ENCODE measurements at places on chromosomes 5 and 9.

- DNase-seq = no peak
These were observed 113.7 kb downstream of the KLHL3 start for GRCh38 chr5:137621861-137622823.

DNA sequence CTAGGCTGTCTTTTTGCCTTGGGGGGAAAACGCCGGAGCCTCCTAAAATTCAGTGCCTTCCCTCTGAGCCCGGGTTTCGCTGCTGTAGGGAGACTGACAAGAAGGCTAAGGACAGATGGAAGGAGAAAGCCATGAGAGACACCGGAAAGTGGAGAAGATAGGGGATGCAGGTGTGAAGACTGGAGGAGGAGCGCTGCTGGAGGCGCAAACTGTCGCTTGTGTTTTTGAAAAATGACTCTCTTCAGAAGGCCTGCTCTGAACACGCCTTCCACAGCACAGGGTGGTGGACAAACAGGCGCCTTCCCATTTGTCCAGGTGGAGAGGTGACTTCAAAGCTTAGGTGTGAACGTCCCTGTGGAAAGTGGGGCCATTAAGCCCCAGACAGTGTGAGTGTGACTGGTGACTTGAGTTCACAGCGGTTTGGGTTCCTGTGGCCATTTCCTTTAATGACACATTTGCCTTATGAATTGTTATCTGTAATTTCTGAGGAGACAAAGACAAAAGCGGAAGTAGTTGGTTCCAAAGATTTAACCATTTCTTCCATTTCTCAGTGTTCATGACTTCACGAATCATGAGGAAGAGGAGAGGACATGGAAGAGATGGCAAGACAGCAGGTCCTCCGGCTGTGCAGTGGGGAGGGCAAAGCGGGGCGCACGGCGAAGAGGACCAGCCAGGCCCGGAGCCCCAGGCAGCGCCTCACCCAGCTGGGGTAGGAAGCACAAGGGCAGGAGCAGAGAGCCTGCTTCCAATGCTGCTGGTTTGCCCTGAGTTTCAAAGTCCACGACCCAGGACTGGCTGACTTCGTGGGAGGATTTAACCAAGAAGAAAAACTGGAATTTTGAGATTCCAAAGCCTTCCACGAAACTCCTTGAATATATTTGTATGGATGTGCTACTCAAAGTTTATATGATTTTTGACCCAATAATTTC lies 27.8 kb upstream of the SEMA4D start:
- no peak for DNase-seq

GRCh38 chr9:112629671-112630485 lies 88.0 kb downstream of the INIP start:
- DNase-seq = no peak

- DNase-seq = no peak
These were observed 80.9 kb upstream of the SNX2 start for GRCh38 chr5:122693963-122694362.

- no peak for DNase-seq
These were observed 71.2 kb upstream of the COX7C start for GRCh38 chr5:86546582-86546981.

DNA sequence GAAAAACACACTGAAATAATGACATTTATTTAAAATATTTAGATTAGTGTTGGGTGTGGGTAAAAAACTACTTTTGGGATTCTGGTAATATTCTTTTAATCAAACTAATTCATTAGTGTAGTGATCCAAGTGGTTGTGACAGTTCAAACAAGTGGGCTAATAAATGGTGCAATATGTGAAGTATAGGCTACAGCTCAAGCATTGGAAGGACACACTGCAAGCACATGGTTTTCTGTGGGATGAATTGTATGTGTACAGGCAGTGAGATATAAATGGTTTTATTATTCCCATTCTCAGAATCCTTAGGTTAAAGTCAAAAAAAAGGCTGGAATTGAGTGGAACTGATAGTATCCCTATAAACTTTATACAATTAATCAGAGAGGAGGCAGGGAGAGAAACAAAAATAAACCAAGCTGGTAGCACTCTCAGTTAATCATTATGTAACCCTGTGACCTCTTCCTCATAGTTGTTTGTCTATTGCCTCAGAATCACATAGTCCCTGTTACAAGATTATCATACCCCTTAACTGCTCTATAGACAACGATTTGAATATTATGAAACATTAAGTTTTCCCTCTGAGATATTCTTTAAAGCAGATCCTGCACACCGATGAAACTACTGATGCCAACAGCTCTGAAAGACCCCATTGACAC lies 1755.4 kb upstream of the ACO1 start:
- DNase-seq = no peak

- DNase-seq = no peak
These were observed 4.7 kb downstream of the SYNPO start for GRCh38 chr5:150645070-150645700.

Measured in CD4-positive, alpha-beta T cell treated with Interleukin-4 for 1 hour (primary cell).